NCI-H1417 (cell line): ENCODE measurements at places on chromosomes 1 and 21.
A peak's percentile ranks its signal among the peaks of the same experiment; 100 is the strongest.

GRCh38 chr1:188065917-188066316 lies 1237.2 kb downstream of the PLA2G4A start:
- no peak for DNase-seq

DNA sequence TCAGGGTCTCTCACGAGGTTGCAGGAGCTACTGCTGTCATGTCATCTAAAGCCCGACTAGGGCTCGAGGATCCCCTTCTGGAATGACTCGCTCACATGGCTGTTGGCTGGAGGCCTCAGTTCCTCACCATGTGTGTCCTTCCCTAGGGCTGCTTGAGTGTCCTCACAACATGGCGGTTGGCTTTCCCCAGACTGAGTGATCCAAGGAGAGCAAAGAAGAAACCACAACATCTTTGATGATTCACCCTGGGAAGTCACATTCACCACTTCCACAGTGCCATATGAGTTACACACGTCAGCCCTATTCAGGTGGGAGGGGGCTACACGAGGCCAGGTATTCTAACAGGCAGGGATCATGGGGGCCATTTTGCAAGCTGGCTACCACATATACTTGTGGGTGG lies 64.9 kb downstream of the FHAD1 start:
- DNase-seq = no peak

DNA sequence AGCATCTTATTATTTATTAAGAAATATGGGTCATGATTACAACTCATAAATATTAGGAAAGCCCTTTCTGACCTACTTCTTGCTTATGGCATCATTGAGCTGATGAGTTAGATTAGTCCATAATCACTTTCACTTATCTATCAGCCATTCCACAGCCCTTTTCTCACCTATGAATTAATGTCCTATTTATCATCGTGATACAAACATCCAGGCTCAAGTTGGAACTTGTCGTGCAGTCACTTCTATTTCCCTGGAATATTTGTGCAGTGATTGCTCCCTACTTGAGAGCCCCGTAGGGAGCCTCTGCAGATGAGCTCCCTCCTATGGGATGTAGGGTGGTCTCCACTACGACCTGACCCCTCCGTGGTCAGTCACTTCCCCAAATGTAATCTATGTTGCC lies 8.1 kb upstream of the F3 start:
- no peak for DNase-seq

GRCh38 chr1:17676387-17677060 lies 78.6 kb upstream of the ACTL8 start:
- DNase-seq = no peak

DNA sequence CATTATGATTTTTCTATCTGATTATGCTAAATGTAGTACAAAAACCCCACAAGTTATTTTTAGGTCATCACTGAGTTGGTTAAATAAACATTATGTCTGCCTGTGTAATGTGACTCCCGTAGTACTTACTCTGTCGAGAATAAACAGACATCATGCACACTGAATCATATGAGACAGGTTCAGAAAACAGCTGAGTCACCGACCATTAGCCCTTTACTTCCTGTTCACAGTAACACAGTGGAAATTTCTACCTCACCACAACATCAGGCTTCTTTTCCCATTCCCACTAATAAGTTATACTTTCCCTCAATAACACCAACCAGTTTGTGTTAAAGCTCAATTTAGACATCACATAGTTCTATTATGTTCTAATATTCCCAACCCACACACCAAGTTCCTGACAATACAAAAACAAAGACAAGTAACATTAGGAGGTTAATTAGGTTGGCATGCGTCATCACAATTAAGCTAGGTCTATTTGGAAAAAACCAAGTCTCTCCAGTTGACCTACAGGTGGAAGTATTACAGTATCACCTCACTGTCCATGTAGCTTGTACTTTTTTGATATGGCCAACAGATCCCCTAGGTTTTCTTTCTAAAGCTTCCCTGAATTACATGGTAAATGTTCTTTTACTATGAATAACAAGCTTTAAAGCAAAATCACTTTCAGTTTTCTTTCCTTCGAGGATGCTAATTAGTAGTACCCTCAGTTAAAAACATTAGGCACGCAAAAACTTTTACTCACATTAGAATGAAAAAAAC lies 154.2 kb downstream of the EIF4G3 start:
- peak; percentile 80 for DNase-seq
